RWPE2 (cell line): ENCODE measurements at places on chromosomes 2 and 18.
A peak's percentile ranks its signal among the peaks of the same experiment; 100 is the strongest.

DNA sequence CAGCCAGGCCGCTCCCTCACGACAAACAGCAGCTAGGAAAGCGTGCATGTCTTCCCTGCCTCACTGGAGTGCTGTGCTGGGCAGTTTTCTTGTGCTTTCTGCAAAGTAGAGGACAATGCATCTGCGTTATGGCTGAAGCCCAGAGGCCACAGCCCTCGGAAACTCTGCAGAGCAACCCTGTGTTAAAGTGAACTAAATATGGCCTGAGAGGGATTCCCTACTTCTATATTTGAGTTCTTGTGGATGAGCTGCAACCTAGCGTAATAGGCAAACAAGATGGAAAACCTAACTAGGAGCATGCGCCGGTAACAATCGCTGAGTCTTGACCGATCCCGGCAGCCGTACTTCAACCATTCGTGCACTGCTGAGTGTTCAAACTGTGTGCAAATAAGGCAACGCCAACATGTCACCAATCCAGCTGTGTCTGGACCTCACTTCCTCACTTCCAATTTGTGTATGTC is 471.9 kb upstream of the HS6ST1 start:
- no peak for DNase-seq

- DNase-seq = no peak
These were observed 243.8 kb upstream of the CHST9 start for GRCh38 chr18:27428716-27429475.

DNA sequence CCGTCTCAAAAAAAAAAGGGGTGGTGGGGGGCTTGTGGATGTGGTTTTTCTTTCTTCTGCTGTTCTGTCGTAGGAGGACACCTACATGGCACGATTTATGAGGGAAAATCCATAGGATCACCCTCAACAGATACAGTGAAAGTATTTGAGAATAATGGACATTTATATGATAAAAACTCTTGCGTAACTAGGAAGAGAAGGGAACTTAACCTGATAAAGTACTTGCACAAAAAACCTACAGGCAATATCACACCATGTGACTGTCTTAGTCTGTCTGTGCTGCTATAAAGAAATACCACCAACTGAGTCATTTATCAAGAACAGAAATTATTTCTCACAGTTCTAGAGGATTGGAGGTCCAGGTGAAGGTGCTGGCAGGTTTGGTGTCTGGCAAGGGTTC is 21.8 kb upstream of the LAMA1 start:
- DNase-seq = no peak

DNA sequence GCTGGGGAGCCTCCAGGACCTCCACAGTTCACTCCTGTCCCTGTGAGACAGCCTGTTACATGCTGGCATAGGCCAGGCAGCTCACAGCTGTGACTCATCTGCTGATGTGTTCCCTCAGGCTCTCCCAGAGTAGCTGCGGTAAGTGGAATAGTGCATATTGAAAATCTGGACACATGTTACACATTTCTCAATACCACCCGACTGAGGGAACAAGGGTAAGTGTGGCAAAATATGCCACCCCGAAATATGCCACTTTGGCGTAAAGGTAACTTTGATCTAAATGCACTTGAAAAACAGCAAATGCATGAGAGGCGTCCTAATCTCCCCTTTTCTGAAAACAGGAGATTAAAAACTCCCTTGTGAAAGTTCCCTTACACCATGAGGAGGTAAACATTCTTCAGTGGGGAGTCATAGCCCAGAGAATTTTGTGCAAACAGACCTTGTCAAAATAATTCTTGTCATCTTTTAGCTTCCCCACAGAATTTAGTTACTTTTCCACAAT is 557.9 kb downstream of the CCDC85A start:
- peak; percentile 86 for DNase-seq

- no peak for DNase-seq
These were observed 409.2 kb upstream of the HS6ST1 start for GRCh38 chr2:128727914-128728313.

- DNase-seq = no peak
These were observed 165.5 kb downstream of the HDAC4 start for GRCh38 chr2:239235311-239235710.

- DNase-seq = no peak
These were observed 186.7 kb downstream of the INSIG2 start for GRCh38 chr2:118274841-118275510.

DNA sequence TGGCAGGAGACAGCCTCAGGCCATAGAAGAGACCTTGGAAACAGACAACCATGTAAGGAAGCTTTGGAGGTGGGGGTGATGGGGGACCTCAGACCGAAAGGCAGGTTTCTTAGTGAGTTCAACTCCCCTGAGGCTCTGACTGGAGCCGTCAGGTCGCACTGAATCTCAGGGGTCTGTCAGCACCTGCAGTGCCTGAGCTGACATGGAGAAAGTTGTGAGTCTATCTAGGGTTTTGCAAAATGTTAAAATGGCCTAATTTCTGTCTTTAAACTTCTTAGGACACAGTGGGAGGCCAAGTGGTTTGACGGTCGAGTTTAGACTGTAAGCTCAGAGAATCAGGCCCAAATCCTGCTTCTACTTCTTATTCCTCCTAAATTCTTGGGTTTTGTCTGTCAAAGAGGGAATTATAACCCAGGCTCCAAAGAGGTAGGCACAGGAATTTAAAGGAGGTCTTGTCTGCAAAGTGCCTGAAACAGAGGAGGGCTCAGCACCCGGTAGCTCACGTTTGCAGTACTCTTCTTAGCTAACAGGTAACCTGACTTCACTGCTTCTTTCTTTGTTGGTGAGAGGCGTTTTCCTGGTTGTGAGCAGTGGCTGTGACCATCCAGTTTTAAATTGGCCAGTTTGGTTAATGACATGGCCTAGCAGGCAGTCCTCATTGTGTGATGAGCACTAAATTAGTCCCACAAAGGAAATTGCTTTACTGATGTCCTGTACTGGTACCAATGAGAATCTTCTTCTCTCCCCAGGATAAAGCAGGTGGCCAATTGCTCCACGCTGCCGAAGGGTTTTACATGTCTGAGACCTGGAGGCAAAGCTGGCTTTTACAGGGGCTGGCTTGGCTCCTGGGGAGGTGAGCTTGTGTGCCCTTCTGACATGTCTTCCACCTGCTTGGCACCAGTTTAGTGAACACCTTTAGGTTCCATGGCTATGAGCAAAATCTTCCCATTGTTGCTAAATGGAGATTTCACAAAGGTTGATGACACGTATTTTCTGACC is 95.7 kb downstream of the MYCN start:
- DNase-seq = no peak

DNA sequence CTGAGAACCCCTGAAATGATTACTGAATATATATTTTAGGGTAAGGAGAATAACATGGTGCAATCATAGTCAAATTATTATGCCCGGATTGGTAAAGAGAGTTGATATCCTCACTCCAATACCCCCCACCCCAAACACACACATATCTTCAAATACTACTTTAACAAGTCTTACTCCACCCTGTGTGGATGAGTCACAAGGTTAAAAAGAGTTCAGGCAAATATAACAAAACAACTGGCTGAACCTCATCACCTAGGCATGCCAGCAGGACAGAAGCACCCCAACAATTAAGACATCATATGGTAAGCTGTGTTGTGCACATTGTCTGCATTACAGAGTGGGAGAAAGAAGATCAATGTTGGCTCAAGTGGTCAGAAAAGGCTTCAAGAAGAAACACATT is 857.4 kb downstream of the TDRD15 start:
- no peak for DNase-seq

DNA sequence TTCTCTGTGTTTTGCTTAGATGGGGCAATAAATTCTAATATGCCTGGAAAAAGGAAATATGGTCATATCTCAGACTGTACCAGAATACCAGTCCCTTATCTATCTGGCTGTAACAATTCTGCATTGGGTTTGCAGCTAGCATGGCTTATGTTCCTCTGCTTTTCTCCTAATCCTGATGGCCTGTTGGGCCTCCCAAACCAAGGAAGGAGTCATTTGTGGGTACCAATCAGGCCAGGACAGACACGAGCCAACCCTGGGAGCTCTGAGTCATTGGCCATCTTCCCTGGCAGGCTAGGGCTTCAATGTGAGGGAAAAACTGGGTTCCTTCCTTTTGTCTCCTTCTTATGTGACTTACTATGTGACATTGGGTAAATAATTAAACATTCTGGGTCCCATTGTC is 12.0 kb downstream of the SMARCAL1 start:
- DNase-seq = no peak

DNA sequence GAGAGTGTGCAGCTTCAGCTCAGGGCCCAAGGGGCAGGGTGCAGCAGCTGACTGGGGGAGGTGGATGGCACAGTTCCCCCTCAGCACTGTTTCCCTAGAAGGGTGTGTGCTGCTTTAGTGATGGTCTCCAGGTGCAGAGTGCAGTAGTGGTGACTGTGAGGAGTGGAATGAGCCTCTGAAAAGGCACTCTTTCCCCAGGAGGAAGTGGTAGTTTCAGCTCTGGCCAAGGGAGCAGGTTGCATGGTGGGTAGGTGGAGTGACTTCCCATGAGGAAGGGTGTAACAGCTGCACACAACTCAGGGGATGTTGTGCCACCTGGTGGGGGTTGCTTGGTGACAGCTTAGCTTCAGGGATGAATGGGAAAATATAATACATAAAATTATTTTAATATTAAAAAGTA is 251.5 kb upstream of the NXPH2 start:
- DNase-seq = no peak

DNA sequence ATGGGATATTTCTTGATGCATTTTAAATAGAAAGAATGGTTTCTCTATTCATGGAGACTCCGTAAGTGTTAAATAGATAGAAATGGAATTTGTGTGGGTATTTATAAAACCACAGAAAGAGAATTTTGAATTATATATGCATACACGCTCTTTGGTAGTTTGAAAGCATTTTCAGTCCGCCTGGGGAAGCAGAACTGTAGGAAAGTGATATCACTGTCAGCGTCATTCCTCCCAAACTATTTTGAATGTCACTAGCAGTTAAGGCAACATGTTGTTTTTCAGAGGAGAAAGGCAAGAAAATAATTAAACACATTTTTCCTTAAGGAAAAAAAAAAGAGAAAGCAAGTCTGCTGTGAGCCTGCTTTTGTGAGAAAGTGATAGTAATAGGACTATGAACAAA is 8.7 kb upstream of the ERMN start:
- no peak for DNase-seq

GRCh38 chr2:2253172-2254016 is 77.7 kb downstream of the MYT1L start:
- DNase-seq = no peak

DNA sequence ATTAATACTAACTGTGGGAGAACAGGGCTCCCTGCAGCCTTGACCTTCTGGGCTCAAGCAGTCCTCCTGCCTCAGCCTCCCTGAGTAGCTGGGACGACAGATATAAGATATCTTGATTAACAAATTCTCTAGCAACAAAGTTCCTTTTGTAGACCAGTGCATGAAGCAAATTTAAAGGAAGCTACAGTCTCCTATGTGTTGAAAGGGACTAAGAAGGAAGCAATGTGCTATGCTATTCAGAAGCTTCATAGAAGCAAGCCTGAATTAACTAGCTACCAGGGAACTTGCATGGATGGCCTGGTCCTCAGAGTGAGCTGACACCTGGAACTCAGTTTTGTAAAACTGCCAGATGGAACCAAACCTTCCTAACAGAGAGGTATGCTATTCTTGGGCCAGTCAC is 33.2 kb downstream of the RAPH1 start:
- no peak for DNase-seq

DNA sequence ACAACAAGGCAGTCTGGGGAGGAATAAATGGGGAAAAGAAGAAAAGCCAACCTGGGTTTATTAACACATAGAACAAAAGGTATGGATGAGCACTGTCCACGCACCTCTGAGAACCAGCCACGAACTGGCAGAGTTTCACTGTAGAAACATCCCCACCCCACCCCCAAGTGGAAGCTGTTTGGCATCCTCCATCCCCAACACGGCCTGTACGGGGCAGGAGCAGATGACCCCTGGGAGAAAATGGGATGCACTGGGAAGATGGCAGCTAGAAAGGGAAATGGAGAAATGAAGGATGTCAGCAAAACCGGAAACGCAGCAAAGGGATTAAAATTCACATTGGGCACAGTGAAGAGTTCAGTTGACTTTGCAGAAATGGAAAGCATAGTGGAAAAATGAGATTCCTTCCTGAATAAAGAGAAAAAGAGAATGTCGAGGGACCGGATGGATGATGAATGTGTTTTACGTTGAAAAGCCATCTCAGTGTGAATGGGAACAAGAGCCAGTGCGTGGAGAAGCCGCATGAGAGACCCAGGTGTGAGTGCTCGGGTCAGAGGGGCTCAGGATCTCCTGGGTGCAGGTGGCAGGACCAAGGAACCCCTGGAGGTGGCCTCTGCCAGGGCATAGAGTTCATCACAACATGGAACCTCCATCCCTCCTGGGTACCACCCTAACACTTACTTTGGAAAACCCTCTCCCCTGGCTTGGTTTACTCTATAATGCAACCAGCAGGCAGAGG is 247.0 kb downstream of the ALPK2 start:
- DNase-seq = no peak

- DNase-seq = peak; percentile 91
These were observed 122.7 kb downstream of the COL6A3 start for GRCh38 chr2:237291138-237291792.

GRCh38 chr2:95271381-95271971 is 2.8 kb upstream of the PROM2 start:
- peak; percentile 24 for DNase-seq

DNA sequence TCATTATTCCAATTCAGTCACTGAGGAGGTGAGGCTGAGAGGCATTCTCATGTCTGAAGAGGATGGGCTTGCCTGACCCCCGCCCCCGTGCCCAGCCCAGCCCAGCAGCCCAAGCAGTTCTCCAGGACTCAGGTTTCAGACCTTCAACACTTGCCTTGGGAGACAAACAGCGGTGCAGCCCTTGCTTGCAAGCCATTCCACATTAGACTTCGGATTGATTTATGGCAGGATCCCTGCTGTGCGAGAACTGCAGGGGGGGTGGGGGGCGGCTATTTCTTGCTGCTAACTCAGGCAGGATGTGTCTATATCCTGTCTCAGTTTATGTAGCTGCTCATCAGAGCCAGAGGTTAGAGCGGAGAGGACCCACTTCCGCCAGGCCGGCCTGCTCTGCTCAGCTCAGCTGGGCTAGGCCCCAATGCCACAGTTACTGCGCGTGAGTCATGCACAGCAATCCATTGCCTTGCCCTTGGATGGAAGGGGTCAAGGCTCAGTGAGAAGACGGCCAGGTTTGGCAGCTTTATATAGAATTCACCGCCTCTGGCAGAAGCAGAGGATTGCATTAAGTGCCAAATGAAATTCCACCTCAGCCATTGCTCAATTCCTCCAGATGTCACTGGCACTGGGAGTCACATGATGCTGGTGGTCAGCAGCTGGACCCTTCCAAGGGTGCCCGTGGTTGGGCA is 1.8 kb downstream of the GYPC start:
- no peak for DNase-seq

DNA sequence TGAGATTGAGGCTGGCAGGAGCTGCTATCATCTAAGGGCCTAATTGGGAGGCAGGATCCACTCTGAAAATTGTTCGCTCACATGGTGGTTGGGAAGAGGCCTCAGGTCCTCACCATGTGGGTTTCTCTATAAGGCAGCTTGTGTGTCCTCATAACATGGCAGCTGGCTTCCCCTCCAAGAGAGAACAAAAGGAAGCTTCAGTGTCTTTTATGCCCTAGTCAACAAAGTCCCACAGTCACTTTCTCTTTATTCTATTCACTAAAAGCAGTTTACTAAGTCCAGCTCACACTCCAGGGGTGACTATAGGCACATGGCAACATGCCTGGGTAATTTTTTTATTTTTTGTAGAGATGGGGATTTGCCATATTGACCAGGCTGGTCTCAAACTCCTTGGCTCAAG is 5.8 kb upstream of the ITGAV start:
- DNase-seq = no peak
